ENCODE measurements at places on chromosomes 3 and 15. TPM values are rescaled to one million over a fixed set of nuclear protein-coding genes. Genes with fewer than 3 reads are reported as not detected.

DUOXA2 gene
- not detected for total RNA-seq

RFTN1 gene
- 18.8 TPM for total RNA-seq

ITIH4 gene
- 0.38 TPM for total RNA-seq

SPG21 gene
- 46.3 TPM for total RNA-seq

TMA7 gene
- 350 TPM for total RNA-seq

RETNLB gene
- not detected for total RNA-seq

FAM3D gene
- 0.18 TPM for total RNA-seq

UCN2 gene
- total RNA-seq, result not detected

SNX22 gene
- 0.28 TPM for total RNA-seq

NLGN1 gene
- total RNA-seq, result 32.2 TPM

ISLR gene
- not detected for total RNA-seq

PRR20G gene
- total RNA-seq, result not detected

HCN4 gene
- total RNA-seq, result not detected

RFT1 gene
- total RNA-seq, result 13.9 TPM

LEKR1 gene
- 0.09 TPM for total RNA-seq

KLF13 gene
- total RNA-seq, result 22.2 TPM

MST1R gene
- 0.54 TPM for total RNA-seq

PARP9 gene
- total RNA-seq, result 9.9 TPM

SMCO1 gene
- not detected for total RNA-seq

NUP210 gene
- 0.28 TPM for total RNA-seq

STRC gene
- total RNA-seq, result not detected

TICRR gene
- total RNA-seq, result 2.6 TPM

DYNC1LI1 gene
- 39.0 TPM for total RNA-seq

FBXW12 gene
- not detected for total RNA-seq

EFCC1 gene
- total RNA-seq, result 0.18 TPM

ZBTB47 gene
- total RNA-seq, result 16.2 TPM

CAPN3 gene
- total RNA-seq, result 0.28 TPM

TEX55 gene
- not detected for total RNA-seq

ZNF717 gene
- 5.0 TPM for total RNA-seq

ARIH2 gene
- total RNA-seq, result 54.9 TPM

CAND2 gene
- total RNA-seq, result 1.1 TPM

LXN gene
- total RNA-seq, result 76.1 TPM

ANKRD63 gene
- 0.09 TPM for total RNA-seq

IGSF10 gene
- 0.19 TPM for total RNA-seq

TMEM108 gene
- 0.38 TPM for total RNA-seq

HACD2 gene
- total RNA-seq, result 14.1 TPM

ASB14 gene
- not detected for total RNA-seq

CPN2 gene
- not detected for total RNA-seq

PFN2 gene
- total RNA-seq, result 129 TPM

CNTN3 gene
- 0.38 TPM for total RNA-seq

PDE8A gene
- 23.8 TPM for total RNA-seq

KBTBD13 gene
- total RNA-seq, result not detected
